ENCODE measurements at places on chromosomes 11 and 22. TPM values are rescaled to one million over a fixed set of nuclear protein-coding genes. Genes with fewer than 3 reads are reported as not detected.

Gene OR5W2
- not detected for total RNA-seq

Gene PGA4
- total RNA-seq = not detected

Gene PTPRJ
- total RNA-seq = 28.9 TPM

Gene OSBPL5
- total RNA-seq = 158 TPM

- no peak overlapping the region for H3K4me3 ChIP-seq
- H3K36me3 ChIP-seq = peaks cover 25% of the 10 kb centered on the region
- DNase-seq = no peak
- no peaks in the 10 kb centered on the region for H3K27me3 ChIP-seq
- H3K4me1 ChIP-seq = no peaks in the 10 kb centered on the region
Measured at GRCh38 chr22:37925330-37925729, 19.2 kb downstream of the MICALL1 start.

- DNase-seq = no peak
- H3K4me1 ChIP-seq = no peaks in the 10 kb centered on the region
- no peaks in the 10 kb centered on the region for H3K36me3 ChIP-seq
- H3K27me3 ChIP-seq = peaks cover under 1% of the 10 kb centered on the region
- H3K27ac ChIP-seq = no peak overlapping the region
Measured at GRCh38 chr11:61183645-61184044, 19.7 kb upstream of the PGA3 start.

DNA sequence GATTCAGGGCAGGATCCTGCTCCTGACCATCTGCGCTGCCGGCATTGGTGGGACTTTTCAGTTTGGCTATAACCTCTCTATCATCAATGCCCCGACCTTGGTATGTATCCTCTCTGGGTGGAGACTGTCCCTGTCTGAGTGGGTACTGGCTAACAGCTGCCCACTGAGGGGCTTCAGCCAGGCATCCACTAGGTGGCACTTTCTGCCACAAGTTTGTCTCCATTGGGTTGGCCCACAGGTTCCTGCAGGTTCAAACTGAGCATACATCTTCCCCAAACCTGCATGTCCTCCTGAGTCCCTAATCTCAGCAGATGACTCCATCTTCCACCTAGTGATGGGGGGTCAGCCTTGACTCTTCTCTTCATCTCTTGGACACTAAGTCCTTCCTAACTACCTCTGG, 4.4 kb downstream of the SLC2A11 start:
- no peak overlapping the region for H3K4me3 ChIP-seq
- no peaks in the 10 kb centered on the region for H3K27me3 ChIP-seq
- H3K27ac ChIP-seq = no peak overlapping the region
- peaks cover 15% of the 10 kb centered on the region for H3K4me1 ChIP-seq
- no peaks in the 10 kb centered on the region for H3K36me3 ChIP-seq
- DNase-seq = no peak

DNA sequence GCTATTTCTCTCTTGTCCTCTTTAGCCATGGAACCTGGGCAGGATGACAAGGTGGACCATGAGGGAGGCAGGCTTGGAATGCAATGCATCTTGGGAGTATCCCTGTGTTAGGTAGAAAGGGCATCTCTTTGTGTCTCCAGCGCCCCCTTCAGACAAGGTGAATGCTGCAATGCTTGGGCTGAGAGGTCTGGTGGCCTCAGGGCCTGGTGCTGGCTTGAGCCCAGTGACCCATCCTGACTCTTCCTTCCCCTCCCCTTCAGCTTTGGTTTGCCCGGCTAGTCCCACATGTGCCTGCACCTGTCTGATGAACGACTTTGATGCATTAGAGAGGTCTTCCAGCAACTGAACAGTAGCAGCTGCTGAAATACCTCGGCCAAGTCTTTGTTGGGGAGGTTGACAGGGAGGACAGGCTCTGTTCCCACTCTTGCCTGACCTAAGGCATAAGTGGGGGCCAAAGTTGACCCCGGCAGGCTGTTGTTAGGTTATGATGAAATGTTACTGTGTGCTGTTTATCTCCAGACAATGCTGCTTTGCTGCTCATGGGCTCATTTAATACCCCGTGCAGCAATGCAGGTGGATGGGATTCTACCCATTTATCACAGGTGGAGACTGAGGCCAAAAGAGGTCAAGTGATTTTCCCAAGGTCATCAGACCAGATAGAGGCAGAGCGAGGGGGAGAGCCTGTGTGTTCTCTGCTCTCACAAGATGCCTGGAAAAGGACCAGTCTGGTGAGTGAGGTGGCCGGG, 22.5 kb downstream of the MYO18B start:
- H3K36me3 ChIP-seq = no peaks in the 10 kb centered on the region
- no peak for DNase-seq
- H3K27ac ChIP-seq = no peak overlapping the region
- no peaks in the 10 kb centered on the region for H3K4me1 ChIP-seq
- no peaks in the 10 kb centered on the region for H3K27me3 ChIP-seq

DNA sequence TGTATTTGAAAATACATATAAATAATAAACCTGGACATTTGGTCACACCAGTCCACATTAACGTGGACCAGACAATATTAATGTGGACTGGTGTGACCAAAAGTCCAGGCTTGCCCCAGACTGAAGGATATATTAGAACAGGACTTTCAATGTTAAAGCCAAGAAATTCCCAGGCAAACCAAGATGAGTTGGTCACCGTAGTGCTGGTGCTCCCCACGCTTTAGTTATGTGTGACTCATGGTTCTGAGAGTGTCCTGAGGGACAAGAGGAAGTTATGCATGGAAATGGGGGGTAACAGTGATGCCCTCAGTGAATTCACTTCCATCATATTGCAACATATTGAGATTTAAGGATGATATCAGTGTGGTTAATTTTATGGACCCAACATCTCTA, 31.4 kb downstream of the POU2AF1 start:
- H3K36me3 ChIP-seq = no peaks in the 10 kb centered on the region
- no peak for DNase-seq
- no peaks in the 10 kb centered on the region for H3K4me1 ChIP-seq
- H3K27me3 ChIP-seq = no peaks in the 10 kb centered on the region

DNA sequence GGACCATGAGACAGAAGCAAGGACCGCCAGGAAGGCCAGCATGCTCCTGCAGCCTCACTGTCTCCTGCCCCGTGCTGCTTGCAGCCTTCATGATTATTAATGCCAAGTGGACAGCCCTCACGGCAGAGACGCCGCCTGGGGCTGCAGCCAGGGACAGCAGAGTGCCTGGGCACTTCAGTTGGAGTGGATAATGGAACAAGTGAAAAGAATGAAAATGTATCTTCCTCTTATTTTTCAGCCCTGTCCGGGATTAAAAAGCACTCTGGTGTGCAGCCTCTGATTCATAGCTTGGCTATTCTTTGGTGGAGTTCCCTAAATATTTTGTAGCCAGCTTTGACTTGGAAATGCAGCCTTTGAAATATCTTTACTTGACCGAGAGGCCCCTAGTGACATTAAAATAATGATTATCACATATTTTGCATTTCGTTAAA, 1404.2 kb downstream of the BRD1 start:
- H3K36me3 ChIP-seq = no peaks in the 10 kb centered on the region
- H3K4me1 ChIP-seq = no peaks in the 10 kb centered on the region
- DNase-seq = no peak
- no peak overlapping the region for H3K27ac ChIP-seq
- H3K4me3 ChIP-seq = no peak overlapping the region

DNA sequence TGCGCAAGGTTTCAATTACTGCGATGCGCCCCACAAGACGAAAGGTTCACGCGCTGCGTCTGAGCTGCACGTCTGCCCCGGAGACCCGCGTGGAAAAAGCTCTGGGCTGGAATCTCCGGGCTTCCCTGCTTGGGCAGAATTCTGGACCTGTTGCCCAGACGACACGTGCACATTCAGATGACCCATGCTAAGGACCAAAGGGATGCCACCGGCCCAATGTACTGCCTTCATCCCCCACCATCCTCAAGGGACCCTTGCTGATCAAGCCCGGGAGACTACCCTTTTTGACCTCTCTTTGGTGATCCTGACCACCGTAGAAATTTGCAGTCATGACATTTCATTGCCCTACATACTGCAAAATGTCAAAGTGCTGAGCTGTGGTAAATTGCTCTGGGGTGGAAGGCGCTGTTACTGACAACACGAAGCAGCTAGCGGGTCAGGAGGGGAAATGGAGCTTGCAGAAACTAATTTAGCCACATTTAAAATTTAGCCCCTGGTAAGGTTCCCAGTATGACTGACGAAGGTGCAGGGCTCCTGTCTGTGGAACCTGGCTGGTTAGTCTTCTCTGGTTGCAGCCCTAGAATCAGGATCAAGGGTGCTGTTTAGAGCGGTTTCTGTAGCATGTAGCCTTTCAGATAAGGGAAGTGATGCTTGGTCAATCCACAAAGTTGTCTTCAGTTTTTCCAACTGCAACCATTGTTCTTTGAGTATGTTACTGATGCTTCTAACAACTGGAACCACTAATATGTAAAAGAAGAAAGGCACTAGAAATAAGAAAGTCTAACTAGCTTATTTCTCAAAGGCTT, 81.9 kb downstream of the PRR5L start:
- H3K4me3 ChIP-seq = peak overlapping the region; percentile 61
- DNase-seq = no peak
- peak overlapping the region; percentile 87 for H3K27ac ChIP-seq

GRCh38 chr11:115170133-115170815, 333.9 kb downstream of the CADM1 start:
- no peak overlapping the region for H3K27ac ChIP-seq
- no peaks in the 10 kb centered on the region for H3K4me1 ChIP-seq
- peak; percentile 37 for DNase-seq
- no peaks in the 10 kb centered on the region for H3K36me3 ChIP-seq
- peaks cover 7% of the 10 kb centered on the region for H3K27me3 ChIP-seq

GRCh38 chr22:41745968-41746367, 46.7 kb downstream of the MEI1 start:
- DNase-seq = no peak
- no peaks in the 10 kb centered on the region for H3K27me3 ChIP-seq
- no peak overlapping the region for H3K27ac ChIP-seq
- no peaks in the 10 kb centered on the region for H3K36me3 ChIP-seq
- H3K4me1 ChIP-seq = no peaks in the 10 kb centered on the region

DNA sequence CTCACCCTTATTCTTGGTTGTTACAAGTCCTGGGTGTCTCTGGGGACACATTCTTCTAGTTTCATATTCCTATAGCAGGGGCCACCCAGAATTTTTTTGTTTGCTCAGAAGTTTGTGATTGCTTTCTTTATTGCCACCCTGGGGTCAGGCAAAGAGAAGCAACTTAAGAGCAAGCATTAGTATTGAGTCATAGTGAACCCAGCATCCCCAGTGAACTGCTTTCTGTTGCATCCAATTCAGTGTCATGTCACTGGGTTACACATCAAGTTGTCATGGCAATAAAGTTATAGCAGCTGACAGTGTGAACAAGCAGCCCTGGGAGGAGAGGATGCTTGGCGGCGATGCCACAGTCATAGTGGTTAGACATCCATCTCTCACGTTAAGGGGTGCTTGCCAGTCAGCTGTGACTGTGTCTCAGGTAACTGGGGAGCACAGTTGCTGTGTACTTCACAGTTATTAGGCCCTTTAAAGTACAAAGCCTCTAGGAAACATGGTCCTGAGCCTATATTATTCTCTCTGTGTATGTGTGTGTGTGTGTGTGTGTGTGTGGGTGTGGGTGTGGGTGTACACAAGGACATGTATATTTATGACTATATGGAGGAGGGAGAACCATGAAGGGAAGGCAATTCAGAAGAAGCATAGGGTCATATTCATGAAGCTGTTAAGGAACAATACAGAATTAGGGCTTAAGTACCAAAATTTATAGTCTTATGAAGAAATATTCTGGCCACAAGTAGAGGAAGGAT, 52.5 kb downstream of the TRIM44 start:
- H3K4me1 ChIP-seq = no peaks in the 10 kb centered on the region
- no peak for DNase-seq
- H3K27me3 ChIP-seq = no peaks in the 10 kb centered on the region

GRCh38 chr11:64724863-64725532, 2.0 kb upstream of the NRXN2 start:
- peaks cover 29% of the 10 kb centered on the region for H3K27me3 ChIP-seq
- H3K4me1 ChIP-seq = no peaks in the 10 kb centered on the region
- no peak overlapping the region for H3K4me3 ChIP-seq
- H3K36me3 ChIP-seq = no peaks in the 10 kb centered on the region
- no peak for DNase-seq

DNA sequence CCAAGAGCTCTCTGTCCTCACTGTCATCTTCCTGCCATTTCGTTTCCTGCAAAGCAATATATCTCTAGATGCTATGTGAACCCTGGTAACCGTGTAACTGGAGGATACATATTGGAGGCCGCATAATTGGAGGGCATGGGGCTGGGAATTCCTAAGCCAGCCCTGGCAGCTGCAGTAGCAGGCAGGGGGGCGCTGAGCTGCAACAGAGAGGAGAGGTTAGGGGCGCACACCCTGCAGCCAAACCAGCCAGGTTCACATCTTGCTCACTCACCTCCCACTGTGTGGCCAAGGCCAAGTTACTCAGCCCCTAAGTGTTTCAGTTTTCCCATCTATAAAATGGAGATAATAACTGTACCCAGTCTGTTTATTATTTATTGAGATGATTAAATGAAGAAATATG, 39.9 kb upstream of the ZBTB16 start:
- H3K4me3 ChIP-seq = no peak overlapping the region
- no peaks in the 10 kb centered on the region for H3K36me3 ChIP-seq
- no peaks in the 10 kb centered on the region for H3K27me3 ChIP-seq

- DNase-seq = no peak
- H3K27me3 ChIP-seq = no peaks in the 10 kb centered on the region
- H3K4me3 ChIP-seq = no peak overlapping the region
- H3K36me3 ChIP-seq = no peaks in the 10 kb centered on the region
- peaks cover 9% of the 10 kb centered on the region for H3K4me1 ChIP-seq
Measured at GRCh38 chr11:81039916-81040524, 1599.2 kb upstream of the TENM4 start.

DNA sequence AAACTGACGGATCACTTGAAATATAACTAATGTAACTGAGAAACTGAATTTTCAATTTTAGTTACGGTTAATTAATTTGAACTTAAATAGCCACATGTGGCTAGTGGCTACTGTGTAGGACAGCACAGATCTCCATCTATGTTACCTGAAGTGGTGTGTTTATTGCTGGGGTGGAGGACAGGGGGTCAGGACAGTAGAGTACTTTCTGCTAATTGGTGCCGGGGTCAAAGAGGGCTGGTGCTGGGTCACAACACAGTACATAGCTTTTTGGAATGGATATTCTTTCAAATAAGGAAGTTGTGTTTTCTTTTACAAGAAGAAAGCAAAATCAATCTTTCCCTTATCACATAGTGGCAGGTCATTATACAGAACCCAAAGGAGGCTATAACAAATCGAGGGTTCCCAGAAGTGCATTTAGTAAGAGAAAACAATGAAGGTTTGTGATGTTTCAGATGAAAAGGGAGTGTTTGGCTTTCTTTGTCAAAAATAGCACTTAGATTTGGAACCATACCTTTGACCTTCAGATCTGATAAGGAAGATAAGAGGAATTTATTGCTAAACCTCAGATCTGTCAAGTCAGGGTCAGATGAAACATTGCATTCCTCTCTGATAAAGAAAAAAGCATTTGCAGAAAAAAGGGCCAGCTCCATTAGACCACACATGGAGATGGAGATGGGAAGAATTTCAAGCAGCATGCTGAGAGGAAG, 384.5 kb downstream of the AASDHPPT start:
- H3K4me1 ChIP-seq = no peaks in the 10 kb centered on the region
- H3K27ac ChIP-seq = no peak overlapping the region

DNA sequence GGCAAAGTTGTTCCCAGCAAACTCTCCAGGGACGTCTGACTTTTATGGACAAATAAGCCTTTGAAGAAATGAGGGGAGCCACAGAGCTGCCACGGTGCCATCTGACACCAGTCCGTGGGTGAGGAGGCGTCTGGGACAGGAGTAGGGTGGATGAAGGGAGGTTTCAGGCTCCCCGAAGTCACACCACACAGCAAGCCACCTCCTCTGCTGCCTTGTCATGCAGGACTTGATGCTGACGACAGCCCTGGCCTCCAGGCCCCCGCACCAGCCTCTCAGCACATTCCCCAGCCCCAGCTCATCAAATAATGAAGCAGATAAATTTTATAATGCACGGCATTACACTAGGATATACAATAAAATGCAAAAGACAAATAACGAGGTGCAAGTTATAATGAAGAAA, 156.5 kb downstream of the CEP164 start:
- H3K4me1 ChIP-seq = no peaks in the 10 kb centered on the region
- H3K27ac ChIP-seq = no peak overlapping the region
- H3K36me3 ChIP-seq = no peaks in the 10 kb centered on the region
- H3K4me3 ChIP-seq = no peak overlapping the region
